ENCODE measurements at places on chromosomes 12 and 14. TPM values are rescaled to one million over a fixed set of nuclear protein-coding genes. Genes with fewer than 3 reads are reported as not detected.

Gene IRAK4
- 40.8 TPM for total RNA-seq

Gene LMNTD1
- total RNA-seq = not detected

Gene IGFBP6
- not detected for total RNA-seq

Gene LETMD1
- total RNA-seq = 82.8 TPM

Gene SAMD4A
- 6.4 TPM for total RNA-seq

Gene HVCN1
- total RNA-seq = 80.7 TPM

Gene TSPAN19
- not detected for total RNA-seq

Gene EPYC
- not detected for total RNA-seq

Gene TAS2R43
- total RNA-seq = 1.7 TPM

Gene ANKRD33
- not detected for total RNA-seq

Gene IQSEC3
- total RNA-seq = not detected

Gene IRAK3
- total RNA-seq = 6.6 TPM

Gene GCH1
- total RNA-seq = 15.5 TPM

Gene KRT85
- total RNA-seq = not detected

Gene REC8
- 27.0 TPM for total RNA-seq

Gene BATF
- total RNA-seq = 171 TPM

Gene VWF
- total RNA-seq = not detected

Gene ACSS3
- not detected for total RNA-seq

Gene SLC7A8
- total RNA-seq = 1.8 TPM

Gene STAT2
- 159 TPM for total RNA-seq

Gene CCDC92
- total RNA-seq = 23.7 TPM

Gene DNAL1
- total RNA-seq = 7.8 TPM

Gene SMCO2
- total RNA-seq = not detected

Gene CMA1
- total RNA-seq = not detected

Gene MIP
- total RNA-seq = not detected
